Renal cortex interstitium (tissue), 15 donors: ENCODE measurements at places on chromosomes 12 and 14. TPM values are rescaled to one million over a fixed set of nuclear protein-coding genes. Genes with fewer than 3 reads are reported as not detected.

DNA sequence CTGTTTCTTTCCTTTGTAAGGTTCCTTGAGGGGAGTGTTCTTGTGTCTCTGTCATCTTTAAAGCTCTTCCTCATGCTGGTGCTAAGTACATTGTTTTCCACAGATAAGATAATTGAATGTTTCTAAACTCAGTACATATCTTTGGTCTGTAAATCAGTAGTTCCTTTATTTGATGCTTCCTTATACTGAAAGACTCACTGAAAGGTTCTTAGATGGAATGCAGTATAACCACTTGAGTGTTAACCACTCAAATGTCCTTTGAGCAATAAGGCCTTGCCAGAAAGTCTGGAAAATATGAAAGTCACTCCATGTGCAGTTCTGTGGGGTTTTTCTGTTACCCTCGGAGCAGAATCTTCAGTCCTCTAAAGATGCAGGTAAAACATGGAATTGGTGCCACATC is 23.0 kb upstream of the RNU6-8 start:
- DNase-seq = no peak

GRCh38 chr14:103118018-103118662 is 5.1 kb upstream of the TNFAIP2 start:
- DNase-seq = no peak

ACOT6 gene
- polyA plus RNA-seq = 0.39 TPM

ACOT2 gene
- 61.8 TPM for polyA plus RNA-seq
